Cardiac septum (tissue), 1 donor: ENCODE measurements at places on chromosomes 3 and 15. TPM values are rescaled to one million over a fixed set of nuclear protein-coding genes. Genes with fewer than 3 reads are reported as not detected.

AADAC gene
- total RNA-seq: not detected

CDHR4 gene
- not detected for total RNA-seq

GAP43 gene
- 2.6 TPM for total RNA-seq

ZNF717 gene
- total RNA-seq: 7.8 TPM

CCR2 gene
- 1.3 TPM for total RNA-seq

LRRIQ4 gene
- not detected for total RNA-seq

DNAJB11 gene
- total RNA-seq: 34.3 TPM

BBS4 gene
- 12.1 TPM for total RNA-seq

CLDN1 gene
- total RNA-seq: 0.57 TPM

CHCHD6 gene
- 12.1 TPM for total RNA-seq

NCEH1 gene
- 18.5 TPM for total RNA-seq

CLDN16 gene
- total RNA-seq: not detected
